ENCODE measurements at places on chromosomes 6 and 20. TPM values are rescaled to one million over a fixed set of nuclear protein-coding genes. Genes with fewer than 3 reads are reported as not detected.

Gene PRRT1
- 1.8 TPM for total RNA-seq

Gene PRR18
- 0.11 TPM for total RNA-seq

- no peaks in the 10 kb centered on the region for H3K36me3 ChIP-seq
- no peaks in the 10 kb centered on the region for H3K27me3 ChIP-seq
- peak overlapping the region; percentile 97 for H3K27ac ChIP-seq
- peaks cover 19% of the 10 kb centered on the region for H3K4me1 ChIP-seq
- DNase-seq = no peak
Measured at GRCh38 chr6:69216127-69216526, 580.7 kb downstream of the LMBRD1 start.

DNA sequence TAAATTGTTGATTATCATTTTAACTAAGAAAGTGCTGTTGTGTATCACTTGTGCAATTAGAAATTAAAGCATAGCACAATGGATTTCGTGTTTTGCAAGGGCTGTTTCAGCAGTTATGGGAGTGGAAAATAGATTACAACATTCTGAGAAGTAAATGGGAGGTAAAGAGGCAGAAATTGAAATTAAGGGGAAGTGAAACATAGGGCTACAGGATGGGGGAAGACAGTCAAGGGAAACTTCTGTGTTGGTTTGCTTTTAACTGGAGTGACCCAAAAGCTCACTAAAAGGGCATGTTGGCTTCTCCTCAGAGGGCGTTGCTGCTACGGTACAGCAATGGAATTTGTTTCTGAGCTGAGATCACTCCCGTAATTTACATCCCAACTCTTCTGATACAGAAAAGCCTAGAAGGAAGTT, 147.5 kb downstream of the BCAS1 start:
- DNase-seq = no peak
- H3K27ac ChIP-seq = no peak overlapping the region
- H3K27me3 ChIP-seq = no peaks in the 10 kb centered on the region
- H3K4me1 ChIP-seq = peaks cover 11% of the 10 kb centered on the region
- no peaks in the 10 kb centered on the region for H3K36me3 ChIP-seq
- H3K4me3 ChIP-seq = no peak overlapping the region

GRCh38 chr6:82781620-82782204, 283.9 kb downstream of the UBE3D start:
- no peaks in the 10 kb centered on the region for H3K36me3 ChIP-seq
- H3K27me3 ChIP-seq = no peaks in the 10 kb centered on the region
- no peak overlapping the region for H3K4me3 ChIP-seq
- H3K4me1 ChIP-seq = no peaks in the 10 kb centered on the region
